ENCODE measurements at places on chromosomes 13 and 19. TPM values are rescaled to one million over a fixed set of nuclear protein-coding genes. Genes with fewer than 3 reads are reported as not detected.

LONP1 gene
- 42.1 TPM for total RNA-seq

USP12 gene
- 91.3 TPM for total RNA-seq

OR7A5 gene
- not detected for total RNA-seq

PRKCG gene
- not detected for total RNA-seq

ATP8A2 gene
- 2.2 TPM for total RNA-seq

KANK3 gene
- total RNA-seq, result 8.7 TPM

TEX29 gene
- total RNA-seq, result 1.5 TPM

TLE6 gene
- total RNA-seq, result not detected

KCNN1 gene
- not detected for total RNA-seq

DNA sequence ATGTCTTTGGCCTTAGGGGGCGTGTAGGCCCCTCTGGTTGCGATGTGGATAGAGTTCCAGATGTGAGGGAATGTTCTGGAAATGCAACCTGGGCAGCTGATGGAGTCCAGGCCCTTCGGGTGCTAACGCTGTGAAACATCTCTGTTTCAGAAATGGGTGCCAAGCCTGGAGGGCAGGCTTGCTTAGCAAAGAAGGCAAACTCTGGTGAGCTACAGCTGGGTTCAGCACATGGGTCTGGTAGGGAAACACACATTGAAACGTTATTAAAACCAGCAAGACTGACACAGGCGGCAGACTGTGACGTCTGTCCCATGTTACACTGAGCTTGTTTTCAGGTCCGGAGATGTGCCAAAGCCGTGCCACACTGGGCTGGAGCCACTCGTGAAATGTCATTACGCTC is 8.6 kb upstream of the CDC16 start:
- no peak for DNase-seq

DNA sequence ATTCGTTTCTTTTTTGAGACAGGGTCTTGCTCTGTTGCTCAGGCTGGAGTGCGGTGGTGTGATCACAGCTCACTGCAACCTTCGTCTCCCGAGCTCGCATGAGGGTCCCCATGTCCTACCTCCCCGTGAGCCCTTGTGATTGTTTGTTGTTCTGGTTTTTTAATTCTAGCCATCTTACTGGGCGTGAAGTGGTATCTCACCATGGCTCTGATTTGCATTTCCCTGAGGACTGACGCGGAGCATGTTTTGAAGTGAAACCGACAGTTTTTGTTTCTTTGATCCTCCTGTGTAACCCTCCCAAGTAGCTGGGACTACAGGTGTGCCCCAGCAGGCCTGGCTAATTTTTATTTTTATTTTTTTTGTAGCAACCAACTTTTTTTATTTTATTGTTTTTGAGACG is 21.7 kb downstream of the GNG7 start:
- DNase-seq, result no peak

GRCh38 chr13:45218689-45219088 is 17.8 kb upstream of the KCTD4 start:
- no peak for DNase-seq

- no peak for DNase-seq
These were observed 1.7 kb upstream of the FSTL3 start for GRCh38 chr19:674282-675151.

GRCh38 chr13:28501547-28501946 is 6.6 kb upstream of the FLT1 start:
- DNase-seq, result no peak

DNA sequence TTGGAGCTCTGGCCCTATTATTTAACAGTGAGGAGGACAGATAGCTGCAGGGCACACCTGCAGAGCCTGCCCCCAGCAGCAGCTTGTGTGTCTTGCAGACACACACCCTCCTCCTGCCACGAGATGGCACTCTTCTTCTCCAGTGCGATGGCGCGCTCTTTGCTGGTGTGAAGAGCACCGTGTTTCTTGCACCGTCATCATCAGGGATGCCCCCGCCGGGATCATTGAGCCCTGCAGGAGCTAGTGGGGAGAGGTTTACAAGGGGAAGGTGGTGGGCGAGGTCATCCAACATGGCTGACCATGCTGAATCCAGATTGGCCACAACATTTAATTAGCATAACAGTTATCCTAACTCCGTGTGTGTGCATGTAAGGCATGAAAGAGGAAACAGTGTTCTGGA is 105.6 kb downstream of the RAB20 start:
- peak; percentile 92 for DNase-seq

DNA sequence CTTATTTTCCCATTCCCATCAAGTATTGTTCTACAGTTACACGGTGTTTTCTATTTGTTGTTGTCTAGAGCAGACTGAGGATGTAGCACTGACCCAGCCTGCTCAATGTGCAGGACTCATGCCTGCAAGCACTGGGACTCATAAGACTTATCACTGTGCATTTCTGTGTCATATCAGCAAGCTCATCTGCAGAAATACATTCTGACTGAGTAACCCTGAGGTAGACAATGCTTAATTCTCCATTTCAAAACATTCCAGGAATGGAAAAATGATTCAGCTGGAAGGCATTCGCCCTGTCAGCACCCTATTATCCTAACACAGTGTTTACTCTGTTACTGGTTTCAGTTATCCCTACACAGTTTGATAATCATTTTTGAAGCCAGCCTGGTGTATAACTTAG is 2506.4 kb downstream of the PCDH9 start:
- no peak for DNase-seq

GRCh38 chr13:83753912-83754624 is 128.2 kb downstream of the SLITRK1 start:
- no peak for DNase-seq

DNA sequence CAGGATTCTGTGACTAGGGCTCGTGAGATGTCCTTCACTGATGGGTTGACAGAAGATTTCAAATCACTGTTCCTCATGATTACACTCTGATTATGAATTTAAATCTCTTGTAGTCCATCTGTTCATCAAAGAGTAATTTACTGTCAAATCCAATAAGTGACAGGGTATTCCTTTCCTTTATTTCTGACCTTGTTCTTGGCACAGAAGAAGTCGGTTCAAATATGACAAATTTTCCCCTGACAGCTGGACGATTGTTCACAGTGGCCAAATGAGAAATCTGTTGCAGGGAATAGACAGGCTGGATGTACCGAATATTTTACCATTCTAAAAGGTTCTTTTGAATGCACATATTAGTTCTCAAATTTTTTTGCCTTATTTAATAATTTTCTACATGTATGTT is 767.3 kb upstream of the GPC6 start:
- no peak for DNase-seq

DNA sequence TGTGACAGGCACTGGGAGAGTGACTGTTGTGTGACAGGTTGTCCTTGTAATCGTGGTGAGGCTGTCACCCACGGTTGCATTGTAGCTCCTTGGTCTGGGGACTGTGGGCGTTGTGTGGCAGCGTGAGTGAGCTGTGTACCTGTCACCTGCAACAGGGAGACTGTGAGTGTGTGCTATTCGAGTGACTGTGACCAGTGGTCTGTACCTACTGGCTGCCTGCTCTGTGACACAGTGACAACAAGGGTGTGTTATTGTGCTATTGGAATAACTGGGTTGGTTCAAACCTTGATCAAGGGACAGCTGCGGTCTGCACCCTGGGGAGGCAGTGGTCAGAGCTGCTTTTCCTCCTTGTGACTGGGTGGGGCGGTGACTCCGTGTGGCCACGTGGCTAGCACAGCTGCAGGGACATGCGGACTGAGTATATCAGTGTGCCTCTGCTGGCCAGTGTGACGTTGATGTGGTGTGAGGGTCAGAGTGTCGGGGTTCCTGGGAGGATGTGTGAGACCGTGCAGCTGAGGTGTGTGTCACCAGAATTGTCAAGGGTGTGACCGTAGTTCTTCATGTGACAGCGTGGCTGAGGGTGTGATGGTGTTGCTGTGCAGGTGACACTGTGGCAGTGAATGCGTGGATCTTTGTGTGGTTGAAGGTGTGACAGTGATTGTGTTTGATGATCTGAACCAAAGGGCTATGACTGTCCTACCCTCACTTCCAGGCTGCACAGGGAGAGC is 10.1 kb upstream of the NFIX start:
- DNase-seq, result peak; percentile 82

DNA sequence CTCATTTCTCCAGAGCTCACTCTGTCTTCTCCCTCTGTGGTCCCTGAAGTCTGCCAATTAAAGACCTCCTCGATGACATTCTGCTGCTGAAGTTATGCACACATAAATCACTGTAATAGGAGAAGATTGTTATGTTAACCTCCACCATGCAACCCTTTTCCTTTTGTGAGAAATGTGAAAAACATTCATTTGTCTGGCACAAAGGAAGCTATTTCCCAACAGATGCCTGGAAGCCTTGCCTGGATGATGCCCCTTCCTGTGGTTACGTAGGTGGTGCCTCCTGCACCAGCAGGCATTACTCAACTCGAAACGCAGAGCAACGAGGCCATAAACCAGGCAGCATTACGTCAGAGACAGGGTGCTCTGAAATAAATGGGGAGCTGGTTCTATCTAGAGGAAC is 327.4 kb upstream of the ZNF507 start:
- DNase-seq, result peak; percentile 83

DNA sequence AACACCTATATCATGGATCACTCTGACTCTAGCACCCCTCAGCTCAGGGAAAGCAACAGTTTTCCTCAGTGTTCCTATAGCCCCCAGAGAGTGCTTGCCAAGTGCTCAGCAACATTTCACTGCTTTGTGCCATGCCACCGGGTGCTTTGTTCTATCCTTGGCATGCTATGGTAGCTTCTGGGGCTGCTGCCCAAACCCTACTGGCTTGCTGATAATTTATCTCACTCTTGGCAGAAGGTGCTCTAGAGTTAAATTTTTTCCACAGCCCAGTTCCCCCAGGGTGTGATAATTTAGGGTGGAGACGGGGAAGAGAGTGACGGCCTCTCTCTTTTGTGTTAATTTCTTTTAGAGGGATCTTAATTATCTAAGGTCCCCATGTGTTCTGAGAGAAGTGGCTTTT is 12.6 kb upstream of the CSNK1A1L start:
- no peak for DNase-seq

DNA sequence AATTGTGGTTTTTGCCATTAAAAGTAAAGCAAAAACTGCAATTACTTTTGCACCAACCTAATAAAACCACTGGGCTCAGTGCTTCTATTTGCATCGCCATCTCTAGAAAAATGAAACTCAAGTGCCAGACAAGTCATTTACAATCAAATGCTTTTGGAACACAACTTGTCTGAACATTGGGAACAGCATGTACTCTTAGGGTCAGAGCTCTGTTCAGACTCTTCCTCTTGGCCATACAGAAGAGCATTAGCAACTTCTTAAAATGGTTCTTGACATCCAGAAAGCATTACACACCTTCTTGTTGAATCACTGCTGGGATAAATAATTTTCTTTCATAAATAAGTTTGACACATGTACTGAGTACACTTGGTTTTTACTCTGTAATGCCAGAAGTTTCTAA is 272.5 kb downstream of the DCLK1 start:
- no peak for DNase-seq

- no peak for DNase-seq
These were observed 3.1 kb downstream of the ABHD17A start for GRCh38 chr19:1882089-1882785.

DNA sequence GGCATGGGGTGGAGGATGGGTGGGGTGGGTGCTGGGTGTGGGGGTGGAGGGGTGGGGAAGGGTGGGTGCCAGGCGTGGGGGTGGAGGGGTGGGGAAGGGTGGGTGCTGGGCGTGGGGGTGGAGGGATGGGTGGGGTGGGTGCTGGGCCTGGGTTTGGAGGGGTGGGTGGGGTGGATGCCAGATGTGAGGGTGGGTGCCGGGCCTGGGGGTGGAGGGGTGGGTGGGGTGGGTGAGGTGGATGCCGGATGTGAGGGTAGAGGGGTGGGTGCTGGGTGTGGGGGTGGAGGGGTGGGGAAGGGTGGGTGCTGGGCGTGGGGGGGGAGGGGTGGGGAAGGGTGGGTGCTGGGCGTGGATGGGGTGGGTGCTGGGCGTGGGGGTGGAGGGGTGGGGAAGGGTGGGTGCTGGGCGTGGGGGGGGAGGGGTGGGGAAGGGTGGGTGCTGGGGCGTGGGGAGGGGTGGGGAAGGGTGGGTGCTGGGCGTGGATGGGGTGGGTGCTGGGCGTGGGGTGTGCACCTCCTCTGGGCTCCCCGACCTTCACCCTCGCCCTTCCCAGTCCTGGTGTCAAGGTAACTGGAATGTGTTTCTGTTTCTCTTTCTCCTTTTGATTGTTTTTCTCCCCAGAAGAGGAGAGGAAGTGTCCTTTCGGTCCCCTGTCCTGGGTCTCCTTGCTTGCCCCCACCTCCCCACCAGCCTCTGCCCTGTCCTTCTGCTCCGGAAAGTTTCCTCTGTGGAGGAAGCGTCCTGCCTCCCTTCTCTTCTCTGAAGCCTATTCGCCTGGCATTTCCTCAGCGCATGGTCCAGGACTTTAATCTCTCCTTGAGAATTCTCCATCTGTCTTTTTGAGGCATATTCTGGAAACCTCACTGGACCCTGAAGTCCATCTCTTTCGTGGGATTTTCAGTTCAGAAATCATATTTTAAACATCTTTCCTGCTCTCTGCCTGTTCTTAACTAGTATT is 22.9 kb upstream of the CFAP97D2 start:
- no peak for DNase-seq

DNA sequence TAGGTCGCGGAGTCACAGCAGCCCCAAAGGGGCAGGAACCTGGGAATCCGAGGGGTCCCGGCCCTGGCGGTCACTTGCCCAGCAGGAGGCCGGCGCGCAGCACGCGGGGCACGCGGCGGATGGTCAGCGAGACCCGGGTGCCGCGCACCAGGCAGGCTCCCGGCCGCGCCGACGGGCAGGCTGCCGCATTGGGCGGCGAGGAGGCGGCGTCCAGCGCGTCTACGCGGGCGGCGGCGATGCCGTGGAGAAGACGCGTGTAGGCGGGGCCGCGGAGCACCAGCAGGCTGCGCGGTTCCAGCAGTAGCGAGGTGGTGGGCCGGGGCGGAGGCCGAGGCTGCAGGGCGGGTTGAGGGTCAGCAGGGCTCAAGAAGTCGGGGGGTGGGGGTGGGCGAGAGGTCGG is 607 bp upstream of the SYNE4 start:
- peak; percentile 90 for DNase-seq

DNA sequence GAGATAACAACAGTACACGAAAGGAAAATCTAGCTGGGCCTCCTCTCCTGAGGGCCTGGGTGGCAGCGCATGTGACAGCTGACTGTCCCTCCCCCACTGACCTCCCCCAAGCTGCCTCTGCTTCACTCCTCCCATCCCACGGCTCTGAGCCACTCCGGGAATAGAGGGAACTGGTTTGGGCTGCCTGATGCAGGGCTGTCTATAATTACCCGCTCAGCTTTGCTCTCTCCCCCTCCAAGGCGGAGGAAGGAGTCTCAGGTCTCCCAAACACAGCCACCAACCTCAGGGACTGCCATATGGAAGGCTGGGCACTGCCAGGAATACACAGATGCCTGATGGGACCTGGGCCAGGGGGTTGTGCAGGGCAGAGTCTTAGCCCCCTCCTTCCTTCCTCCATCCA is 7.9 kb downstream of the NAPA start:
- no peak for DNase-seq

GRCh38 chr19:16703677-16704076 is 16.0 kb upstream of the NWD1 start:
- no peak for DNase-seq

- no peak for DNase-seq
These were observed 162.0 kb downstream of the EFNB2 start for GRCh38 chr13:106373304-106373988.

GRCh38 chr13:50080911-50081678 is 65.9 kb downstream of the KCNRG start:
- DNase-seq, result peak; percentile 76
